Skeletal muscle cell (primary cell): ENCODE measurements at places on chromosomes 11 and 22.
A peak's percentile ranks its signal among the peaks of the same experiment; 100 is the strongest.

- no peak for DNase-seq
Measured at GRCh38 chr11:35944503-35945136, 758 bp downstream of the LDLRAD3 start.

DNA sequence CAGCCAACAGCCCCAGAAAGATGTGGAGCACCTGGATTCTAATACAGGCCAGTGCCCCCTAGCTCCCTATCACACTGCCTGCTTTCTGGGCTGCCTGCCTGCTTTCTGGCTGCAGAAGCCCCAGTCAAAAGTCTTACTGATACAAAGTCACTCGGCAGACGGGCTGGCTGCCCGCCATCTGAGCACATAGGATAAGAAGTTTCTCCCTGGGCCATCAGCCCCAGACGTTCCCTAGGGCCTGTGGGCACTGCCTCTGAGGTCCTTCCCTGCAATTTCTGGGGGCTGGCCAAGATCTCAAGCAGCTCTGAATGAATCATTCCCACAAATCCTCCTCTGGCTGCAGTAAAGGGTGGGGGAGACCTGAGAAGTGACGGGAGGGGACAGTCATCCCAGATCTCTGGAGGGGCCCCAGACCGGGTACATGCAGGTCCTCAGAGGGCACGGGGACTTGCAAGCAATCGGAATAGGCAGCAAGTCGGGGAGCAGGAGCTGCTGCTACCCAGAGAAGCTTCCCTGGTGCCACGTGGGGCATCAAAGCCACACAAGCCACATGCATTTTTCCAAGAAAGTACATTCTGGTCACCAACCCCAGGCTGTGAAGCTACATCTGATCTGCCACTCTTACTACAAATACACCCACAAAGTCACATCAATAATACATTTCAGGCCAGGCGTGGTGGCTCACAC is 4.7 kb downstream of the TPST2 start:
- peak; percentile 39 for DNase-seq

DNA sequence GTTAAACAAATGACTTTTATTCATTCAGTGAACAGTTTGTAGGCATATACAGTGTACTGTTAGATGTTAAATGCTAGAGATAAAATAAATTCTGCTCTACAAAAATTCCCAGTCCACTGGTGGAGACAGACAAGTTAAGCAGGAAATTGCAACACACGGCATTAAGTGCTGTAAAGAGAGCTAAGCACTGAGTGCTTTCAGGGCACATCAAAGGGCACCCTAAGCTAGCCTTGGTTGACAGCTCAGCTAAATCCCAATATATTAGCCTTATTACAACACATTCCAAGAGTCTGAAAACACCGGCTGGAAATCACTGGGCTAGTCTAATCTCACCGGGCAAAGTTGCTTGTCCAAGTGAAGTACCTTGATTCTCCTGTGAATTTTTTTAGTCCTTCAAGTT is 55.1 kb downstream of the NOX4 start:
- DNase-seq: peak; percentile 77

GRCh38 chr11:92330114-92330513 is 105.5 kb downstream of the FAT3 start:
- DNase-seq: no peak

GRCh38 chr11:44065161-44065661 is 859 bp upstream of the ACCS start:
- DNase-seq: no peak

GRCh38 chr11:78354408-78355308 is 63.0 kb downstream of the GAB2 start:
- no peak for DNase-seq

GRCh38 chr11:72568861-72569260 is 105.4 kb downstream of the PDE2A start:
- DNase-seq: no peak

DNA sequence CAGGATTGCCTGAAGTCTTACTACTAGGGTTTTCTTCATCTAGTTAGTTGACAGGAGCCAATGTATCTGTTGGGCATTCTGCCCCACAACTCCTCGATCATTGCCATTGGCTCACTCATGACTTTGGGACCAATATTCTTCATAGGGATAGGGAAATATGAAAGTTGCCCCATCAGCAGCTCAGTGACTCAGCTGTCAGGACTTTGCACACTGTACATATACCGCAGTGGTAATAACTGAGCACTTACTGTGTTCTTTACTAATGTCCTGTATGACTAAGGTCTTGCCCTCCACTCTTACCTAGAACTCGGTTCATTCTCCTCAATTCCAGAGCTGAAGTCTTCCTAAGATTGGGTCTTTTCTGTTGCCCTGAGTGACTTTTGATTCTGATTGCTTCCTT is 46.8 kb upstream of the PGR start:
- no peak for DNase-seq
